Pulmonary artery endothelial cell (primary cell): ENCODE measurements at places on chromosomes 12 and 14. TPM values are rescaled to one million over a fixed set of nuclear protein-coding genes. Genes with fewer than 3 reads are reported as not detected.

DNA sequence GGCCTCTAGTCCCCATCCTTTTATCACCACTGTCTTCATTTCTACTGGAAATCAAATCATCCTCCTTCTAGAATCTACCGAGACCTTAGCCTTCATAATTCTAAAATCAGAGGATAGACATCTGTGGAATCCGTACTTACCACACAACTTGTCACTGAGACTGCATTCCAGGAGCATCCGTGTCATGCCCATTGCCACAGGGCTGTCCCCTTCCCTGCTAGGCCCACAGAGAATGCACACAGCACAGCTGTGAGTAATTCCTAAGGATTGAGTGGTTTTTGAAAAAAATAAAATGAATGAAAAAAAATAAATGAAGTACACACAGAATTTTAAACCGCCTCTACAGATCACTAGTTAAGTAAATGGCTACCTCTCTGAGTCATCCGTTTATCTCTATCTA is 21.0 kb upstream of the MAGOHB start:
- no peak for DNase-seq

DNA sequence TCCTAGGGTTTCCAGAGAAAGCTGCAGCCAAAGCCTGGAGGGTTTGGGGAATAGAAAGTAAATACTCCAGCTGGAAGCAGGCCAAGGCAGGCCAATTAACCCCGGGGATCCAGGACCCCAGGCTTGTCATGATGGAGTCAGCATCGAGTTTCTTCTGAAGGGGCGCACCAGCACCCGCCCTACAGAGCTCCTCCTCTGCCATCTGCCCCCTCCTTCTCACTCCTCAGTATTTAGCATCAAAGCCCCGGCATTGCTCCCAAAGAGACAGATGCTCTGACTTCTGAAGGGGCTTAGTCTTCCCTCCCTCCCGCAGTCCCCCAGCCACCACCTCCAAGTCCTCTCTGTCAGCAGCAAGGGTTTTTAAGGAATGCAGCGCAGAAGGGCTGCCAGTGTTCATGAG is 285.1 kb upstream of the NOS1 start:
- no peak for DNase-seq

The LGR5 gene
- not detected in 2 replicates for total RNA-seq

DNA sequence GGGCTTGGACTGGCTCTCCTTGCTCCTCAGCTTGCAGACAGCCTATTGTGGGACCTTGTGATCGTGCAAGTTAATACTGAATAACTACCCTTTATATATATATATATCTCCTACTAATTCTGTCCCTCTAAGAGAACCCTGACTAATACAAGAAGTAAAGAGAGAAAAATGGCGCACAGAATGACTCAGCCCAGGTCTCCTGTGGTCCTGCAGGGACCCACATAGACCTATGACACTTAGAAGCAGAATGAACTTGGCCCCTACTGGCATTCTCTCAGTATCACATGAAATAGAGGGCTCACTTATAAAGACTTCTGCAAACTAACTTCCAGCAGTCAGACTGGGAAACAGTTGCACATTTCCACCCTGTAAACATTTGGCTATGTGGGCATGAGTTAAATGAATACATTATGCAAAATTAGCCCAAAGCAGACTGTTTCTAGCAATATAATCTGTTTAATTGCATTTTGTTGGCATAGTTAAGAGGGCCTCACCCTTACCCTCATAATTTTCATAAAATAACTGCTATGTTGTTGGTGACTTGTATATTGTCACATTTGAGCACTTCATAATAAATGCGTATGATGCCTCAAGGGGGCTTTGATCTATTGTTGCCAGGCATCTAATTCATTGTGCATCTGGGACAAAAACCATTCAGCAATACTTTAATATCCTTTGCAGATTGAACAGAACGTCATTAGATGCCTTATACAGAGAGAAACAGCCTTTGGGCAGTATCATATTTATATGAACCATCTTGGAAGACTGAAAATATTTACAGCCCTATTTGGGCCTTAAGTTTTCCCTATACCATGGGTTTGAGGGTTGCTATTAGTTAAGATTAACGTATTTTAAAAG is 349.7 kb upstream of the DIO2 start:
- no peak for DNase-seq

The DPF3 gene
- 7.6 and 13.4 TPM in 2 replicates for total RNA-seq

The FERMT2 gene
- 112 and 125 TPM in 2 replicates for total RNA-seq
